ENCODE measurements at places on chromosomes 16 and 17.
A peak's percentile ranks its signal among the peaks of the same experiment; 100 is the strongest.

DNA sequence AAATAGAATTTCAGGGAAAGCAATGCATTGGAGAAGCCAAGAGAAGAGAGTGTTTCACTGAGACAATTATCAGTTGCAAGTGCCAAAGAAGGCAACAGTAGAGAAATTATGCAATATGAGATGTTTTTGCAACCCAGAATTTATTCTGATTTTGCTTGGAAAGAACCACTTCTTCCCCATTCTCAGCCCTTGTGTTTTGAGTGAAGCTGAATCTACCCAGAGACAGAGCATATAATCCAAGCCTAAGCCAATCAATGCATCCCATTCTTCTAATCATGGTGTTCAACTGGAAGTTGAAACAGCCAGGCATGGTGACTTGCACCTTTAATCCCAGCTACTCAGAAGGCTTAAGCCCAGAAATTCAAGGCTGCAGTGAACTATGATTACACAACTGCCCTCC, 6.9 kb upstream of the SCNN1G start:
- DNase-seq: no peak

- no peak for DNase-seq
These were observed 108.3 kb upstream of the ZNF750 start for GRCh38 chr17:82948081-82948511.

GRCh38 chr17:79981090-79981489, 54.6 kb downstream of the TBC1D16 start:
- no peak for DNase-seq

GRCh38 chr16:88478889-88479792, 26.1 kb downstream of the ZFPM1 start:
- no peak for DNase-seq

GRCh38 chr17:50027881-50028735, 27.8 kb upstream of the ITGA3 start:
- no peak for DNase-seq

DNA sequence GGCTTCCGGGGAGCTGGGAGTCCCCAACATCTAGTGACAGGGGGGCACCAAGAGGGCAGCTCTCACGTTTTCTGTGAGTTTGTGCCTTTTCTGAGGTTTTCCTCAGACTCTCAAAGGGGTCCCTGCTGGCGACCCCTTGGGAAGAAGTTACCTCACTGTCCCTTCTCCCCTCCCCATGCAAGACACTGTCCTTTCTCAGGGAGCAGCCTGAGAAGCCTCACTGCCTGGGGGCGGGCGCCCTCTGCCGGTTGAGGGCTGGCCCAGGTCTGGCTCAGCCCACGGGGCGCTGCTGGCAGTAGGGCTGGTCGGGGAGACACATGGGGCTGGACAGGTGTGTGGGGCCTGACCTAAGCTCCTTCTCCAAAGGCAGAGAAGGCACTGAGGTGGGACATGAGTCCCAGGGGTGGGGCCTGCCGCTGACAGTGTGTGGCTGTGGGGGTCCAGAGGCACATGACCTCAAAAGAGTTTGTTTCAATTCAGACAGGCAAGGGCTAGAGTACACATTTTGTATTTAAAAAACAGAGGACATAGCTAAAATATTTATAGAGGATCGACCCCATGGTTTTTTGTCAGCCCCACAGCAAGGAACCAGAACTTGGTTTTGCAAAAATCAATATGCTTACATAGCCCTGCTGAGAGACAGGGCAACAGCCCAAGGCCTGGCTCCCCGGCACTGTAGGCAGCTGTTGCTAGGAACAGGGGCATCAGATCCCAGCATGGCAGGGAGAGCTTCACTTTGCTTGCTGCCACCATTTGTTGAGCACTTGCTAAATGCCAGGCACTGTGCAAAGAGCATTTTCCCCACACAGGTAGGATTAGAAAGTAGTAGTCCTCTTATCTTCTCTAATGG, 18.5 kb upstream of the ALDH3A1 start:
- peak; percentile 55 for DNase-seq

DNA sequence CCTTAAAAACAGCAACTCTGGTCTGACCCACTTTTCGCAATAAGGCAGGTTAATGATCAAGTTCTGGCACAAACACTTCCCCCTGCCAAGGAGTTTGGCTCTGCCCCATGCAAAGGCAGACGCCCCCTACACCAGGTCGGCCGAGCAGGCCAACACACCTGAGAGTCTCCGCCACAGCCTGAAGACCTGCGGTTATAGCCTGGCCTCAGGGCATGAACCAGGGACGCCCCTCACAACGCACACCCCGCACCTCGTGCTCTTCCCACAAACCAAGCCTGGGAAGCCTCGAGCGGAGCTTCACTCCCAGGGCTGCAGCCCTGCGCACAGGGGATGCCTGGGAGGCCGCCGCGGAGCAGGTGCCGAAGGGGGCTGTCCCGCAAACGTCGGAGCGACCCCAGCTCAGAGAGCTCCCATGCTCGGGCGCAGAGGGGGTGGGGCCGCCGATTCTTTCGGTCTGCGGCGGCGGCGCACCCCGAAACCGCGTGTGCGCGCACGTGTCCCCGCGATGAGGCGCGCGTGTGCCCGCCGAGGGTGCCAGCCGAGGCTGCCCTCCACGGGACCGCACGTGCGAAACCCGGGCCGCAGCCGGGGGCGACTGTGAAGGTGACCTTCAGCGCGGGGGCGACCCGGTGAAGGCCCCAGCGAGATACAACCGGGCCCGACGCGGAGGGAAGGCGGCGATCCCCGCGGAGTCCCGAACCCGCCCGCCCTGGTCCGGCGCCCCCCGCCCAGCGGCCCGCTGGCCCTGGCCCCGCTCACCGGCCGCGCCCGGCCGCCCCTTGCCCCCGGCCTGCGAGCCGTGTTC, 559 bp downstream of the CLUH start:
- no peak for DNase-seq

- peak; percentile 81 for DNase-seq
These were observed 138.2 kb downstream of the CMIP start for GRCh38 chr16:81582655-81583441.

Measured in hippocampal formation (tissue), 2 donors.